ENCODE measurements at places on chromosomes 7 and 10.
A peak's percentile ranks its signal among the peaks of the same experiment; 100 is the strongest.

- no peaks in the 10 kb centered on the region for H3K36me3 ChIP-seq
- peaks cover 11% of the 10 kb centered on the region for H3K4me1 ChIP-seq
- H3K27me3 ChIP-seq = peaks cover 26% of the 10 kb centered on the region
- peak within 1 kb of the TSS; percentile 70 for H3K4me3 ChIP-seq
These were observed at the start of gene SFRP4 for GRCh38 chr7:37916673-37917660. Gene SFRP4, minus strand, starts transcription at chr7:37916817. Its CDS starts 280 bp downstream, at chr7:37916537.

GRCh38 chr10:69769395-69769992 lies 32.2 kb upstream of the COL13A1 start:
- H3K36me3 ChIP-seq = no peaks in the 10 kb centered on the region
- H3K4me3 ChIP-seq = peak overlapping the region; percentile 35
- peaks cover 16% of the 10 kb centered on the region for H3K27me3 ChIP-seq
- H3K27ac ChIP-seq = no peak overlapping the region
- H3K4me1 ChIP-seq = peaks cover 11% of the 10 kb centered on the region

- no peak overlapping the region for H3K27ac ChIP-seq
- DNase-seq = no peak
- no peaks in the 10 kb centered on the region for H3K27me3 ChIP-seq
- no peak overlapping the region for H3K4me3 ChIP-seq
These were observed 1021.9 kb upstream of the AUTS2 start for GRCh38 chr7:68576366-68576765.

- H3K4me3 ChIP-seq = peak overlapping the region; percentile 39
- DNase-seq = no peak
- H3K36me3 ChIP-seq = no peaks in the 10 kb centered on the region
- no peaks in the 10 kb centered on the region for H3K27me3 ChIP-seq
- H3K27ac ChIP-seq = no peak overlapping the region
These were observed 1004.9 kb downstream of the KCNMA1 start for GRCh38 chr10:76632767-76633051.

GRCh38 chr7:30028749-30029635 lies 780 bp downstream of the PLEKHA8 start:
- H3K4me1 ChIP-seq = peaks cover 42% of the 10 kb centered on the region
- no peaks in the 10 kb centered on the region for H3K36me3 ChIP-seq
- peak overlapping the region; percentile 46 for H3K27ac ChIP-seq
- H3K27me3 ChIP-seq = no peaks in the 10 kb centered on the region
- DNase-seq = peak; percentile 86

GRCh38 chr10:132684164-132684891 lies 101.6 kb downstream of the NKX6-2 start:
- no peaks in the 10 kb centered on the region for H3K36me3 ChIP-seq
- H3K4me1 ChIP-seq = peaks cover 18% of the 10 kb centered on the region
- no peaks in the 10 kb centered on the region for H3K27me3 ChIP-seq
- no peak overlapping the region for H3K4me3 ChIP-seq
- peak; percentile 96 for DNase-seq

GRCh38 chr7:140497241-140497769 lies 18.0 kb upstream of the MKRN1 start:
- no peak overlapping the region for H3K27ac ChIP-seq
- H3K4me3 ChIP-seq = no peak overlapping the region
- no peaks in the 10 kb centered on the region for H3K36me3 ChIP-seq
- H3K27me3 ChIP-seq = no peaks in the 10 kb centered on the region

DNA sequence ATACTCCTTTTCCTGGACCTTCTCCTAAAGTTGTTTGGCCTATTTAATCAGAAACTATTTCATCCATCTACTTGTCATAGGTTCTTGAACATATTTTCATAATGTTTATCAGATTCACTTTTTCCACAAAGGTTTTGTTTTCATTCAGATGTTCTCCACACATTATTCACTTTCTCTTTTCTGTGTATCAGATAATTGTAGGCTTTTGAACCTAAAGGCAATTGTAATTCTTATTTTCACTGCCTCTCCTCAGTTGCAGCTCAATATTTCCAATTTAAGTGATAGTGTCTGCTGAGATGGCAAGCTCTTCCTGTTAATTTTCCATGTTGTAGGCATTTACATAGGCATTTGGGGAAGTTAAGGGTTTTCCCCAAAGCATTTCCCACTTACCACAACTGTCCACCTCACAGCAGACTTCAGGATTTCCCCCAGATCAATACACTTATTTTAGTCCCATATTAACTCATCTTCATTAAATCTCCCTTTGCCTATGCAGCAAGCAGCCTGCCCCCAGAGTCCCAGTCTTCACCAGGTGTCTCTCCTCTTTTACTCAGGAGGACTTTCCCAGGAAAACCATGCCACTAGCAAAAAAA lies 12.3 kb upstream of the IKZF1 start:
- no peak overlapping the region for H3K4me3 ChIP-seq
- H3K27ac ChIP-seq = no peak overlapping the region
- H3K4me1 ChIP-seq = no peaks in the 10 kb centered on the region
- no peaks in the 10 kb centered on the region for H3K36me3 ChIP-seq

GRCh38 chr10:35399414-35400009 lies 63.2 kb downstream of the CCNY start:
- no peak for DNase-seq
- H3K27ac ChIP-seq = no peak overlapping the region
- no peaks in the 10 kb centered on the region for H3K27me3 ChIP-seq
- H3K36me3 ChIP-seq = no peaks in the 10 kb centered on the region
- no peak overlapping the region for H3K4me3 ChIP-seq

GRCh38 chr7:98420966-98421612 lies 20.2 kb upstream of the BAIAP2L1 start:
- H3K36me3 ChIP-seq = no peaks in the 10 kb centered on the region
- peaks cover 21% of the 10 kb centered on the region for H3K4me1 ChIP-seq
- peak; percentile 84 for DNase-seq
- H3K4me3 ChIP-seq = no peak overlapping the region
- H3K27me3 ChIP-seq = no peaks in the 10 kb centered on the region

- no peak for DNase-seq
- no peaks in the 10 kb centered on the region for H3K27me3 ChIP-seq
- no peak overlapping the region for H3K4me3 ChIP-seq
- no peak overlapping the region for H3K27ac ChIP-seq
- H3K36me3 ChIP-seq = no peaks in the 10 kb centered on the region
- H3K4me1 ChIP-seq = no peaks in the 10 kb centered on the region
These were observed 546.7 kb upstream of the LRRN3 start for GRCh38 chr7:110544194-110544593.

DNA sequence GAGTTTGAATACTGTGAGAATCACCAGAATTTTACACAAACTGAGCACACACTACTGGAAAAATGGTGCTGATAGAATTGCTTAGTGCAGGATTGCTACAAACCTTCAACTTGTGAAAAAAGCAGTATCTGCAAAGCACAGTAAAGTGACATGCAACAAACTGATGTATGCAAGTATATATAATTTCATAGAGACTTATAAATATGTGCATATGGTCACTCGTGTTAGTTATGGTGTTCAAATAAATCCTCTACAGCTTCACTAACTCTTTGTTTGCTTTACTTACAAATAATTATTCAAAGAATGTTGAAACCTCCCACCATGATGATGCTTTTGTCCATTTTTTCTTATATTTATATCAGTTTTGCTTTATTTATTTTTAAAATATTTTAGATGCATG lies 1130.9 kb upstream of the CELF2 start:
- DNase-seq = no peak
- H3K27ac ChIP-seq = no peak overlapping the region
- no peak overlapping the region for H3K4me3 ChIP-seq
- H3K36me3 ChIP-seq = no peaks in the 10 kb centered on the region
- H3K4me1 ChIP-seq = no peaks in the 10 kb centered on the region

GRCh38 chr7:50978633-50979215 lies 196.0 kb upstream of the GRB10 start:
- no peak overlapping the region for H3K27ac ChIP-seq
- peak; percentile 70 for DNase-seq
- H3K27me3 ChIP-seq = no peaks in the 10 kb centered on the region
- no peaks in the 10 kb centered on the region for H3K36me3 ChIP-seq

DNA sequence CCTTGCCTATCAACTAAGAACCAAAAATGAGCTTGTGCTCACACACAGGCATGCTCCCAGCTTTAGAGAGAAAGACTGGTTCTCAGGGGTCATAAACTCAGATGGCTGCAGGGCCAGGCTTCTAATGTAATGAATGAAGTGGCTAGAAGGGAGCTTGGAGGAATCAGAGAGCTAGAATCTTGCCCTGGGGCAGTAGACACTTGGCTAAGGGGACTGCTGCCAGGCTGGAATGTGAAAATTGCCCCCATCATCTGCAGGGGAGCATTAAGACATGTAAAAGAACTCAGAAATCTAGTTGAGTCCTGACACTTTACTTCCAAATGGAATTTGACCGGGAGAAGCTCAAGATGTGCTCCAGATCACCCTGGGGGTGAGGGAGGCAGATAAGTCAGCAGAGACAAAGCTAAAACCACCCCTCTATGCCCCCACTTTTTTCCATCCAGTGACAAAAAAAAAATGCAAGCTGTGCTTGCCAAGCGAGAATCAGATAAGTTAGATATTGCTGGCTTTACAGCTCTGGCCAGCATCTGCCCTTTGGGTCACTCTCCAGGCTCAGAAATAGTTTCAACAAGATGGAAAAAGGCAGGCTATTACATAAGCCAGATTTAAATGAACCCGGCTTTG lies 2.3 kb upstream of the SLC16A9 start:
- no peak overlapping the region for H3K4me3 ChIP-seq
- H3K27me3 ChIP-seq = peaks cover 36% of the 10 kb centered on the region
- DNase-seq = no peak
- no peaks in the 10 kb centered on the region for H3K4me1 ChIP-seq

- no peak overlapping the region for H3K4me3 ChIP-seq
- DNase-seq = no peak
- peaks cover 8% of the 10 kb centered on the region for H3K36me3 ChIP-seq
- H3K4me1 ChIP-seq = peaks cover 11% of the 10 kb centered on the region
- H3K27ac ChIP-seq = no peak overlapping the region
These were observed 31.9 kb downstream of the LCOR start for GRCh38 chr10:96863922-96864543.

DNA sequence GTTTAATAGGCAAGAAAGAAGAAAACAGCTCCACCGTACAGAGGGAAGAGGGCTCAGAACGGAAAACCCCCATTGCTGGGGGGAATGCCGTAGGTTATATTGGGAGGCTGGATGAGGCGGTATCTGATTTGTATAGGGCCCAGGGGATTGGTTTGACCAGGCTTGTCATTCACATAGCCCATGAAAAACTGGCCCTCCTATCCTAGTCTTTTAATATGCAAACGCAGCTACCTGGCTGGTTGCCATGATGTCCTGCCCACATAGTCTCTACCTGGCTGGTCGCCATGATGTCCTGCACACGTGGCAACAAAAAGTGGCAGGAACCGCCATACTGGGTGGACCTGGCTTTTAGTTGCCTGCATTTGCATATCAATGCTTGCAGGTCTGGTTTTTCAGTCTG lies 84.7 kb downstream of the AUTS2 start:
- no peak overlapping the region for H3K27ac ChIP-seq
- H3K4me1 ChIP-seq = no peaks in the 10 kb centered on the region
- no peak for DNase-seq
- no peak overlapping the region for H3K4me3 ChIP-seq

GRCh38 chr10:77552252-77552651 lies 85.4 kb downstream of the KCNMA1 start:
- no peaks in the 10 kb centered on the region for H3K27me3 ChIP-seq
- H3K4me3 ChIP-seq = no peak overlapping the region
- DNase-seq = no peak
- no peaks in the 10 kb centered on the region for H3K36me3 ChIP-seq
- no peak overlapping the region for H3K27ac ChIP-seq

DNA sequence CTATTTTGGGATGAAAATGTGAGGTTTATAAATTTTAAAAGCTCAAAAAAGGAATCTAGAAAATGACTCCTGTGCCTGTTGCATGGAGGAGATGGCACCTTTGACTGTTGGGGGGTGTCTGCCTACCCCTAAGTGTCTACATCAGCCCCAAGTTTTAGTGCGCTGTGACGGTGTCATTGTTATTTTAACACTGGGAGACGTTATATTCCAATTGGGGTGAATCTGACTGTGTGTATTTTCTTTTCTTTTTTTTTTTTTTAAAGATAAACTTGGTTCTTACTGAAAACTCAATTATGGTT lies 517 bp downstream of the SRGN start:
- peaks cover 41% of the 10 kb centered on the region for H3K4me1 ChIP-seq
- H3K27ac ChIP-seq = peak overlapping the region; percentile 98
- H3K4me3 ChIP-seq = peak overlapping the region; percentile 77
- no peaks in the 10 kb centered on the region for H3K27me3 ChIP-seq
- no peak for DNase-seq

- H3K4me1 ChIP-seq = no peaks in the 10 kb centered on the region
- H3K27me3 ChIP-seq = no peaks in the 10 kb centered on the region
- H3K4me3 ChIP-seq = no peak overlapping the region
- H3K36me3 ChIP-seq = no peaks in the 10 kb centered on the region
- no peak for DNase-seq
These were observed 595.5 kb downstream of the REEP3 start for GRCh38 chr10:64116707-64117106.

DNA sequence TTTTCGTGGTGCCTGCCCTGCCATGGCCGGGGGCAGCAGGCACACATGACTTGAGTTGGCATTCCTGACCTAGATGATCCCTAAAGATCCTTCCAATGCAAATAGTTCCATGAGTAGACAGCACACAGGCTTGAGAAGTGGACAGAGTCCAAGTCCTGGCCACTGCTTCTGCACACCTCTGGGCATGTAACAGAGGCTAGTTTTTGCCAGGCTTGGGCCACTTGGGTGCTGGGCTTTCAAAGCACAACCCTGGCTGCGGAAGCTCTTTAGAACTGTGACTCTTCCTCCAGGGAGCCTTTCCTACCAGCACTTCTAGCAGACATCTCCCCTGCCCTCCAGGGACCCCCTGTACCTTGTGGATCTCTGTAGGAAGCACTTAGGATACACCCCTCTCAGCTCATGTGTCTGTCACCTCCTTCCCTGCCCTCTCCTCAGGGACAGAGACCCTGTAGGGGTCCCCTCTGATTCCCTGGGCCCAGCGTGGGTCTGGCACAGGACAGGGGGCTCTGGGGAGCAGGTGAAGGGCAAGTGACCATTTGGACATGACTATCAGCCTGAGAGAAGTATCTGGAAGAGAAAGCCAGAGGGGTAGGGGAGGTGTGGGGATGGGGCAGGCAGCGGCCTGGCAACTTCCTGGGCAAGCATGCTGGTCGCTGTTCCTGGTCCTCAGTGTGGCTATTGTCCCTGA lies 36.2 kb downstream of the ZCCHC24 start:
- DNase-seq = peak; percentile 59
- no peaks in the 10 kb centered on the region for H3K27me3 ChIP-seq
- peaks cover 2% of the 10 kb centered on the region for H3K36me3 ChIP-seq
- peaks cover 31% of the 10 kb centered on the region for H3K4me1 ChIP-seq
- H3K4me3 ChIP-seq = no peak overlapping the region

DNA sequence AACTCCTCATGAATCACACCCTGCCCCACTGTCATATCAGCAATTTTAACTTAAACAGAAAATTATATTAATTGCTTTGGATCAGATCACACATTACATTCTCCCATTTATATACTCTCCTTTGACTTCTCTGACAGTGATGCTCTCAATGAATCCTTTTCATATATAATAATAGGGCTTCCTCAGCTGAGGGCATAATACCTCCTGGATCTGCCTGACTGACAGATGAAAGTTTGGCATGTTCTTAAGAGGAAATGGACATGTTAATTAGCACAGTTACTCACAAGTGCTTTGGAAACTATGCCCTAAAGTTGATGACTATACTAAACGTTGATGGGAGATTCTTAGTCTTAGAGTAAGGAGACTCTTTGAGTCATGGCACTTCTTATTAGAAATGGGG lies 478.2 kb upstream of the LRRN3 start:
- no peak overlapping the region for H3K4me3 ChIP-seq
- no peaks in the 10 kb centered on the region for H3K27me3 ChIP-seq
- no peak overlapping the region for H3K27ac ChIP-seq
- DNase-seq = no peak

GRCh38 chr10:17785276-17785930 lies 23.7 kb upstream of the MRC1 start:
- peak overlapping the region; percentile 74 for H3K27ac ChIP-seq
- no peaks in the 10 kb centered on the region for H3K36me3 ChIP-seq
- H3K27me3 ChIP-seq = no peaks in the 10 kb centered on the region
- no peak for DNase-seq

Data from osteoblast (primary cell).